Lung microvascular endothelial cell (primary cell): ENCODE measurements at places on chromosomes 2 and 18. TPM values are rescaled to one million over a fixed set of nuclear protein-coding genes. Genes with fewer than 3 reads are reported as not detected.

The HMSD gene
- not detected in 2 replicates for total RNA-seq

The SATB2 gene
- 0.60 and 1.3 TPM in 2 replicates for total RNA-seq

The TRABD2A gene
- total RNA-seq: 0.87 and 0.99 TPM in 2 replicates

GRCh38 chr2:180246268-180246667 is 239.2 kb upstream of the CWC22 start:
- DNase-seq: no peak

DNA sequence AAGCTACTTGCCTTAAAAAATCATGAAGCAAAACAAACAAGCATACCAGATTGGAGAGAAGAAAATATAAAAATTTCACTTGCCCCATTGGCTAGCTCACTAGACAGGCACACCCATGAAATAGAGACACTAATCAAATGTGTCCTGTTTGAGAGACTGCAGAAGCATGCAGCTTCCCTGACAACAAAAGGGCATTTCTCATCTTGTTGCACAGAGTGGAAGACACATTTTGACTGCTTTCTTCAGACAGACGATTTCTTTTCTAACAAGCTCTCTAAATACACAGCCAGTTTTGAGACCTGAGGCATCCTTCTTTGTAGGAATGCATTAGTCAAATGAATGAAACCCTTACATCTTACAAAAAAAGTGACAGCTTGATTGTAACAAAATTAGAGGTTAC is 1558.6 kb upstream of the NXPH2 start:
- no peak for DNase-seq

- peak; percentile 44 for DNase-seq
Measured at GRCh38 chr2:68251855-68252399, 405 bp downstream of the PPP3R1 start.

- DNase-seq: no peak
Measured at GRCh38 chr2:201450954-201451291, 335 bp downstream of the TRAK2 start.

The TGFA gene
- total RNA-seq: 7.8 and 16.3 TPM in 2 replicates

DNA sequence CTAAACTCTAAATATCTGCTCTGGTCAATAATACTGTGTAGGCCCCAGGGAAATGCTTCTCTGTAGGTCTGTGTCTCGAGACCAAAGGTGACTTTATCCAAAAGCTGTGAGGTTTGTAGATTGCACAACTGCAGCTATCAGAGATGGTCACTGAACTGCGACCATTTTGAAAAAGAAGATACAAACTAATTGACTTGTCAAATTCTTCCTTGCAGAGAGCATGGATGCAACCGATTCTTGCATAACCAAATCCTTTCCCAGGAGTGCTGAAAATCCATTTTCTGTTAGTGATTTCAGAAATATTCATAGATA is 155.8 kb downstream of the SH3BP4 start:
- no peak for DNase-seq

The ST8SIA3 gene
- total RNA-seq: not detected in 2 replicates

- no peak for DNase-seq
Measured at GRCh38 chr2:1815053-1815452, 70.7 kb upstream of the PXDN start.

The ESPNL gene
- total RNA-seq: not detected in 2 replicates

The LYPD1 gene
- total RNA-seq: 1.1 and 1.2 TPM in 2 replicates

DNA sequence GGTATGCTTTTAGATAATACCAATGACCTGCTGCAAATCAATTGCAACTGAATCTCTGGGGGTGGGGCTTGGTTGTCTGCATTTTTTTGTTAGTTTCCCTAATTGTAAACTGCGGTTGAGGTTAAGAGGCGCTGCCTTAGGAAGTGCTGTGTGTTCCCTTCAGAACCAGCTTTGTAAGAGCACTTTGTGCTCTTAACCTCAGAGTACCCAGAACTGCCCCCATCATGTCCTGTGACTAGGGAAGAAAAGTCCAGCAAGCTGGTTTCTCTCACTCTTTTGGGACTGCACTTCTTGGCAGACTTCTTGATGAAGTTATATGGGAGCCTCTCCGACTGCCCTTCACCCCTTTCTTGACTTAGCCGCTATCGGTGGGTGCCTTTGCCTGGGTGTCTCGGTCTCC is 245.5 kb upstream of the CXCR4 start:
- no peak for DNase-seq

- no peak for DNase-seq
Measured at GRCh38 chr18:37598396-37598795, 32.8 kb upstream of the CELF4 start.

DNA sequence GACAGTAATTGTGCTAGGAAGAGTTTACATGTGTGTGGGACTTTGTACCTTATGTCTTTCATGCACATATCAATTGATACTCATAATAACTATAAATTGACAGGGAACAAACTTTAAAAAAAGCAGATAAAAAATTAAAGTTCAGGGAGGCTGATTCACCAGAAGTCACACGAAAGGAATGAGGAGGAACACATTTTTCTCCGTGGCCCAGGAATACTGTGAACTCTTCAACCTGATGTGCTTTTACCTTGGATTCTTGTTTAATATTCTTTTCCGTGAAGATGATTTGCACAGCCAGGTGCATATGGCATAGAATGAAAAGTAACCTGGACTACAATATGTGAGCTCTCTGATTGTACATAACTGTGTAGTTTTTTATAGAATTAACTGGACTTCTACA is 326.3 kb downstream of the CDH7 start:
- no peak for DNase-seq

DNA sequence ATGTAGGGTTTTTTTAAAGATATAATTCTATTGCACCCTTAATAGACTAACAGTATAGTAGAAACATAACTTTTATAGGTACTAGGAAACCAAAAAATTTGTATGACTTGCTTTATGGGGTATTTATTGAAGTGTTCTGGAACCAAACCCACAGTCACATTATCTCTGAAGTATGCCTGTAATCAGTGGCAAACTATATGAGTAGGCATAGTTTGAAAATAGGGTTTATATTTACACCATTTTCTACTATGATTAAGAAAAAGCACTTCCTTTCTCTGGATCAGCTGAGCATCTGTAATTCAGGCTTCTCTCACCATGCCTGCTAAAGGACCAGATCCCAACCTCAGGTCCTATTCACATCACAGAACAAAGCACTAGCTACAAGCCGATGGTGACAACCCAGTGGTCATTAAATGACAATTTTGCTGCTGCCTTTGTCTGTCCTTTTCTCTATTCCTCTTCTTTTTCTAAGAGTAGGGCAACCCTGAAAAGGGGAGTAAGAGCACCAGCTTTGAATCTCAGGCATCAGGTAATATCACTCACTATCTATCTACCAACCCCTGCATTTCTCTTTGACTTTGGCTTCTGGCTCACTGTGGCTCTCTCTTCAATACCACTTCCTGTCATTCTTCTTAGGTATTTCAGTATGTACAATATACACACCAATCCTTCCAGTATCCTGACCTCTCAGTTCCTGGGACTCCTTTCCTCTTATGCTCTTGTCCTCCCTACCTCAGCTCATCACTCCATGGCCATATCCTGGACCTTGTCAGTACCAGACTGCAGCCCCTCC is 14.4 kb downstream of the NEMP2 start:
- DNase-seq: no peak

GRCh38 chr2:109513749-109514588 is 99.8 kb downstream of the SEPTIN10 start:
- peak; percentile 74 for DNase-seq

DNA sequence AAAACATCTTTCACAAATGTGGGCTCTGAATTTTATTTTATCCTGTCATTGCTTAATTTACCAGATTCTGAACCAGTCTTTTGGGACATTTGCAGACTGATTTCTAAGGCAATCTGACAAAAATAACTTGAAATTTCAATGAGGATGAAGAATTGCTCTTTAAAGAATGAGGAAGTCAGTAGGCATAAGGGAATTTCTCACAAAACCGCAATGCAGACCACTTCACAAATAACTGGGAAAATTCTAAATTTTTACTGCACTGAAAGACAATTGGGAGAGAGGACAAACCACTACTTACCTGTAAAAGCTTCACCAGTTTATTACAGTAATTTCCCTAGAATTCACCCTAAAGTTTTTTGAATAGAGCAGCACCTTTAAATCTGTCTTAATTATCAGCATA is 736.3 kb downstream of the NRXN1 start:
- no peak for DNase-seq

GRCh38 chr2:28982381-28982950 is 1.4 kb downstream of the TOGARAM2 start:
- DNase-seq: no peak
